Activated naive CD4-positive, alpha-beta T cell treated with anti-CD3 and anti-CD28 coated beads, Interleukin-2, amount 10 ng/mL, durations not matched to agents 7 days and 5 days (primary cell): ENCODE measurements at places on chromosomes 6 and 20.
A peak's percentile ranks its signal among the peaks of the same experiment; 100 is the strongest.

- no peak for DNase-seq
Measured at GRCh38 chr6:41153451-41153850, 696 bp downstream of the TREML1 start.

- no peak for DNase-seq
Measured at GRCh38 chr6:4635666-4636065, 140.5 kb upstream of the CDYL start.

DNA sequence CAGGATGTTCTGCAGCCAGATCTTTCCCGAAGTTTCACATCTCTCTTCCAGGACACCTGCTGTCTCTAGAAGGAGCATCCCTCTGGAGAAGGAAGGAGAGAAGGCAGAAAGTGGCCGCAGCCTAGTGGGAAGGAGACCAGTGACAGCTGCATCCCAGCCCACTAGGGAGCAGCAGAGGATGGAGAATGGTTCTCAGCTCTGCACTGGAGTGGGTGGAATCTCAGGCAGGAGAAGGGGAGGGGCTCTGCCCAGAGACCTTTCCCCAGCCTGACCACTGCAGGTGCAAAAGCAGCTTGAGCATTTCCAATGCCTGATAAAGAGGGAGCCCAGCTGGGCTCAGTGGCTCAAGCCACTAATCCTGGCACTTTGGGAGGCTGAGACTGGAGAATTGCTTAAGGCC, 32.3 kb downstream of the NCR2 start:
- DNase-seq, result peak; percentile 38

- DNase-seq, result peak; percentile 57
Measured at GRCh38 chr20:63737945-63738686, 1.5 kb upstream of the SLC2A4RG start.

- DNase-seq, result no peak
Measured at GRCh38 chr6:18293076-18293904, 29.0 kb upstream of the DEK start.

GRCh38 chr6:39005774-39006173, 42.8 kb upstream of the GLP1R start:
- no peak for DNase-seq

DNA sequence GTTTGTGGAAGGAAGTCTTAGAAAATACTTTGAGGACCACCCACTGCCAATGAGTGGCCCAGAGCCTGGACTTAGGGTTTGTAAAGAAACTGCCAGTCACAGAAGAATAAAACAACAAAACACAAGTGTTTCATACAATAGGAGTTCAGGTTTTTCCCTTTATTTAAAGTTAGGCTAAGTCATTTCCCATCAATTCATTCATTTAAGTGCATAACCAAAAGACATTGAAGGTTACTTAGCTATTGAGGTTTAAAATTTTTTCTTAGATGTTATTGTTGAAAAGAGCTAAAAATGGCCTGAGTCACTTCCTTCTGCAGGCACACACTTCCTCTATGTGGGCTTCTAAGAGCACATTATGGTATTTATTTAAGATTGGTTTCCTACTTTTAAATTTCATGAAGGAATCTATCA, 54.2 kb downstream of the ARMC2 start:
- no peak for DNase-seq

GRCh38 chr20:24382743-24383142, 86.7 kb upstream of the SYNDIG1 start:
- no peak for DNase-seq

GRCh38 chr6:162854734-162855191, 127.0 kb downstream of the PACRG start:
- DNase-seq, result no peak

DNA sequence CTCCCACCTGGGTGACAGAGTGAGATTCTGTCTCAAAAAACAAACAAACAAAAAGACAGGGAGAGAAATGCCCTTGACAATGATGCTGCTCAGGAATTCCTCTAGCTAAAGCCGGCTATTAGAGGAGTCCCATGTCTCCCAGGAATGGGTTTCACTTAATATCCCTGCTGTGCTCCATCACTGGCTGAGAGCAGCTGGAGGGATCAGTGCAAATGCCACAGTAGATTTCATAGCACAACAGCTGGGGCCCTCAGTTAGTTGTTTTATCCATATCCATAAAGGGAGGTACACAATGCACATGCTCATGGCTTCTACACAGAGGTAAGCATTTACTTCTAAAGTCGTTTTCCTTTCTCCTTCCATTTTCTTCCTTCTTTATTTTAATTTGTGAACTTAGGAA, 742.0 kb upstream of the POU3F2 start:
- no peak for DNase-seq

DNA sequence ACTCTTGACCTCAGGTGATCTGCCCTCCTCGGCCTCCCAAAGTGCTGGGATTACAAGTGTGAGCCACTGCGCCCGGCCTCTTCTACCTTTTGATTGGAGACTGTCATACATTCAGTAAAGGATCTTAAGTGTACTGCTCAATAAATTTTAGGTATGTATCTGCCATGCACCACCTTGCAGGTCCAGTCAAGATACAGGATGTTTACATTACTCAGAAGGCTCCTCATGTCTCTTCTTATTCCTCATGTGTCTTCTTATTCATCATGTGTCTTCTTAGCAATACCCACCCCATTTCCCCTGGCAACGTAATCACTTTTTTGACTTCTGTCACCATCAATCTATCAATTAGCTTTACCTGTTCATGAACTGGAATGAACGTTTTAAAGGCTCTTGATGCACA, 7.9 kb downstream of the MEA1 start:
- DNase-seq, result no peak

DNA sequence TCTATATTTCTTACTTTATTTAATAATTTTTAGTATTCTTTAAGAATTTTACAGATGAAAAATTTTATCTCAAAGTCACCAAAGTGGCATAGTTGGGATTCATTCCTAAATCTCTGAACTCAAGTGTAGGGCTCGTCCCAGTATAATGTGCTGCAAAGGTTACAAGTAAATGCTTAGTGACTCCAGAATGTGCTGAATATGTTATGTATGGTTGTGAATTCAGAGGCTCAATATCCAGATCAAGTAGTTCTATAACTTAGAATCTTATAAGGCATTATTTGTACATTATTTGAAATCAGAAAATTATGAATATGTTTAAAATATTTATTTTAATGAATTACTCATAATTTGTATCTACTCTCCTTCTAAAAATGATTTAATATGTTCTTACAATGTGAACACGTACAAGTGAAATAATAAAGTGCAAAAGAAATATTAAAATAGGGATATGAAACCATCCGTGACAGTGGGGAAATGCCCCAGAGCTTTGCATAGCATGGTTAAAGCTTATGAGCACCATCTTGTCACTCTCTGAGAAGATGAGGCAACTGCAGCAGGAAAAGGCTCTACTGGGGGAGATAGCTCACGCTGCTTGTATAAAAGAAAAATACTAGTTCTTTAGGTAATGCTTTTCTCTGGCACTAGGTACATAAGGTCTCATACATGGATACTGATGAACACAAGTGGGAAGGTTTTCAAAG, 259.0 kb downstream of the FOXC1 start:
- no peak for DNase-seq

DNA sequence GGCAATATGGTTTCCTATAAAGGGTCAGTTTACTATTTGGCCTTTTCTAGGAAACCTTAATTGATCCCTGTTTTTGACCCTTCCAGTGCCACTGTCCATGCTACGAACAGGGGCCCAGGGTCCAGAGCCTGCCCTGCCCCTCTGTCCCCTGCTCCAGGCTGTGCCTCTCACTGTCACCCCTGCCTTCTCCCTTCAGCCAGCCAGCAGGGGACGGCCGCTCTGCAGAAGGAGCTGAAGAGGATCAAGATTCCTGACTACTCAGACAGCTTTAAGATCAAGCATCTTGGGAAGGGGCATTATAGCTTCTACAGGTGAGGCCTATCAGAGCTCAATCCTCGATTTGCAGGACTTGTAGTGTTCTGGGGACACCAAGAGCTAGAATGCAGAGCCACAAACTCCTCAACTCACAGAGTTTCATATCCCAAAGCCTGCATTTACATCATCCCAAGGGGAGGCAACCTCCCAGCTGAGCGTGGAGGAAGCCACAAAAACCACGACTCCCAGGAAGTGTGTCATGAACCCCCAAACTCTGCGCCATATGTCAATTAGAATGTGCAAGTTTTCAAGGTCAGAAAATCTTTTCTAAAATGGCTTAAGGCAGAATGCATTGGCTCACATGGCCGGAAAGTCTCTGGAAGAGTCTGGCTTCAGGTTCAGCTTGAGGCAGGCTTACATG, 3.6 kb downstream of the BPI start:
- no peak for DNase-seq

DNA sequence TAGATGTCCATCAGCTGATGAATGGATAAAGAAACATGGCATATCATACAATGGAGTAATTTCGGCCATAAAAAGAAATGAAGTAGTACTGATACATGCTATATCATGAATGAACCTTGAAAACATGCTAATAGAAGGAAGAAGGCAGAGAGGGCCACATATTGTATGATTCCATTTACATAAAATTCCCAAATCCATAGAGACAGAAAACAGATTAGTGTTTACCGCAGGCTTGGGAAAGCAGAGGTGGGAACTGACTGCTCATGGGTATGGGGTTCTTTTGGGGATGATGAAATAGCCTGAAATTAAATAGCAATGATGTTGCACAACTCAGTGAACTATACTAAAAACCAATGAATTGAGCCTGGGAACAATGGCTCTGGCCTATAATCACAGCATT, 58.3 kb downstream of the SERAC1 start:
- no peak for DNase-seq

- DNase-seq, result no peak
Measured at GRCh38 chr6:16767765-16768476, 6.7 kb upstream of the ATXN1 start.

- DNase-seq, result no peak
Measured at GRCh38 chr20:53964067-53964466, 106.3 kb downstream of the BCAS1 start.

DNA sequence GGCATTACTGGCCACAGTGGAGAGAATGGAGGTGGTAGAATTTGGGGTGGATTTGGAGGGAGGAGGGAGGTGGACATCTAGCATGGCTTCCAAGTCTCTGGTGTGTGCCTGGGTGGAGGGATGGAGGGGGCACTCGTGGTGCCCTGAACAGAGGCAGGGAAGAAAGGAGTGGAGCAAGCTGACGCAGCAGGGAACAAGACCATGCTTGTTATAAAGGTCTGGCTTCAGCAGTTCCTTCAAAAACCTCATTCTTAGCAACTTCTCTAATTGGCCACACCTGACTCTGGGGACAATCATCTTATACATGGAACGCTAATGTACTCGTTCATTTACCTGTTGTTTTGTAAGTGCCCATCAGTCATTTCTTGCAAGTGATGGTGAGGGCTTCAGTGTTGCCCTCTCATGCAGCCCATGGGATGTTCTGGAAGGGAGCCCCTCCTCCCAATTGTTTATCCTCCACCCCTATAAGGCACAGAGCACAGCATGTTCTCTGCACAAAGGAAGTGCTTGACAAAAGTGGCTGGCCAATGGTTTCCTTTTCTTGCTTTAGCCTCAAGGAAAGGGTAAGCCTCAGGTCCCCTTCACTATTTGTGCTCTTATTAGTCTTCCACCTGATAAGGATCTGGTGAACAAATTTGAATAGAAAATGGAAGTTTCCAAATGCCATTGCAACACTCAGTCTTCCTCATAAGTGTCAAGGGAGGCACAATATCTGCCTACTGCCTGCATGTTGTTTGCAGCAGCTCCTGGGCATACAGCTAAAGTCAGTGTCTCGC, 39.3 kb downstream of the GFOD1 start:
- DNase-seq, result no peak

DNA sequence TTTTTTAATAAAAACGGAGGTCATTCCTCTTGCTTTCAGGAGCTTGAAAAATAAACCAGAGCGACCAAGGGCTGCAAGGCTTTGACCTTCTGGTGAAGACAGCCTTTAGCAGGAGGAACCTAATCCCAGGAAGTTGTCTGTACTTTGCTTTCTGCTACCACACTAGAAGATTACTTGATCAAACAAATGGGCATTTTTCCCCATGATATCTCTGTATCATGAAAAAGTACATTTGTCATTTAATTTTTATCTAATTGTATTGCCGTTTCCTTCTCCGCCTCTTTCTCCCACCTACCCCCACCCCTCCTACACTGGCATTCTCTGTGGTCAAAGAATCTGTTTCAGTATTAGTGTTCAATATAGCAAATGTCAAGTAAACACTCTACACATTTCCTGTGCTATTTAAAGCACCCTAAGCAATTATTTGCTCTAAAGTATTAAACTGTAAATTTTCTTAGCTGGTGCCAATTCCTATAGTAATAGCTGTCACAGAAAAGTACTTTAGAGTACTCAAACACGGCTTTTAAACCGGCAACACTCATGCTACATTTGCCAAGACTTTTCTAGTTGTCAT, 29.7 kb downstream of the ATXN1 start:
- peak; percentile 65 for DNase-seq

GRCh38 chr6:71324194-71324785, 35.7 kb downstream of the OGFRL1 start:
- DNase-seq, result no peak

- DNase-seq, result no peak
Measured at GRCh38 chr6:35070111-35070510, 71.0 kb downstream of the TCP11 start.

DNA sequence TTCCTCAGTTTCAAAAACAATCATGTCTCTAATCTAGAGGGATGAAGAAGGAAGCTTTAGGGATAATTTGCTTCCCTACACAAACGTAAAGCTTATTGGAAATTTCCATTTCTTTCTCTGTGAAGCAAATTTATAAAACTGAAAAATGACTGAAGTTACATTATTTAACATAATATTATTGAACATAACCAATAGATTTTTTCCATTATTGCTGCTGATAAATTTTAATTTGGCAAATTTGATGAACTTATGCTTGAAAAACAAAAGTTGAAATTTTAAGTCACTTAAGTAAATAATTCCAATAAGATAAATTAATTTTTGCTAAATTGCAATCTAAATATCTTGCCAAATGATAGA, 140.9 kb downstream of the GMDS start:
- DNase-seq, result no peak

- no peak for DNase-seq
Measured at GRCh38 chr20:63023071-63023935, 16.5 kb upstream of the BHLHE23 start.

- DNase-seq, result no peak
Measured at GRCh38 chr20:31864521-31865400, 5.6 kb downstream of the DUSP15 start.

- DNase-seq, result no peak
Measured at GRCh38 chr6:101878554-101879276, 485.2 kb downstream of the GRIK2 start.

GRCh38 chr6:7042654-7043545, 64.9 kb upstream of the RREB1 start:
- DNase-seq, result no peak

- DNase-seq, result no peak
Measured at GRCh38 chr6:21173031-21173430, 420.5 kb upstream of the SOX4 start.

- DNase-seq, result no peak
Measured at GRCh38 chr6:89970609-89971337, 76.5 kb downstream of the GJA10 start.

GRCh38 chr6:16361121-16361520, 122.7 kb downstream of the GMPR start:
- DNase-seq, result no peak

DNA sequence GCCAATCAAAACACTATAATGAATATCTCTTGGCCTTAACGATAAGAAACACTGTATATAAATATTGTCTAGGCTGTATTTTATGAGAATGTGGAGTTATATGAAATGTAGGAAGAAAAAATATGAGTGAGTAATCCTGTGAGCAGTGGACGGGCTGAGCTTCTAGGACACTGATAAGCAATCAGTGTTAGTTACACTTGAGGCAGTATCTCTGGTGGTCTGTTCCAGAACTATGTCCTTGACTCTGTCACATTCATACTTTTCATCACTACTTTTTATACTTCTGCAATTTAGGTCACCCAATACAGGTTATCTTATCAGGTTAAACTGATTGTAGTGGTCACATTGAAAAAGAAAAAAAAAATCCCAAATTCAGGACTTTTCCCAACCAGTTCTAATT, 360.4 kb downstream of the LAMA2 start:
- DNase-seq, result no peak
